ENCODE measurements at places on chromosomes 3 and 15. TPM values are rescaled to one million over a fixed set of nuclear protein-coding genes. Genes with fewer than 3 reads are reported as not detected.
A peak's percentile ranks its signal among the peaks of the same experiment; 100 is the strongest.

- peak overlapping the region; percentile 29 for H3K27ac ChIP-seq
- no peak overlapping the region for H3K4me3 ChIP-seq
- H3K27me3 ChIP-seq: peaks cover 14% of the 10 kb centered on the region
- no peak for DNase-seq
- peaks cover 5% of the 10 kb centered on the region for H3K4me1 ChIP-seq
These were observed 1.1 kb downstream of the SH2D7 start for GRCh38 chr15:78093242-78094020.

DNA sequence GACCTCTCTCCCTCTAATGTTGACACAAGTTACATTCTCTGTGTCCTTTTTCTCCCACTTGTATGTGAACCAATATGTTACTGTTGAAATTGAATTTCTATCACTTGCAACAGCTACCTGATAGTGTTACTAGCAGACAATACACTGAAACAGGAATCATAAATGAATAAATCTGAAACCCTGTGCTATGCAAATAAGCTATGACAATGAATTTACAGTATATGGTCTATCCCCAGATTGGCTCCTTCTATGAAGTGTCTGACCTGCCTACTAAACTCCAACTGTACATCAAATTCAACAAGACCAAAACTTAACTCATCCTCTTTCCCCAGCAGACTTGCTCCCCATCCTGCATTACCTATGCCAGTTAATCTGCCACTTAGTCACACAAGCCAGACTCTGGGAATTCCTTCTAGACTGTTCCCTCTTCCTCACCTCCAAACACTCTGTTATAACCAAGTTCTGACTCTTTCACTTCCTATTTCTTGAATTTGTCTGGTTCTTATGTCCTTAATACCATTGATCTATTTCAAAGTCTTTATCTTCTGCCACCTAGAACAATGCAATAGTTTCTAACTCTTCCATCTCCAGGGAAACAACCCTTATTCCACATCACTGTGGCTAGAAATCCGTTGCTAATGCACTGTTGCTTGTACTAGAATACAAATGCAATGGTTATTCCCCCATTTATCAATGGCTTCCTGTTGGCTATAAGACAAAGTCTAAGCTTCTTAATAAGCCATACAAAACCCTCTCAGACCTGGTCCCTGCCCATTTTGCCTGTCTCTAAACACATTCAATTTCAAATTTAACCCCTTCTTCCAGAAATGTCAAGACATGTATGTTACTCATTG lies 13.4 kb upstream of the ZNF639 start:
- DNase-seq: no peak
- H3K4me1 ChIP-seq: no peaks in the 10 kb centered on the region
- no peak overlapping the region for H3K27ac ChIP-seq
- peaks cover 2% of the 10 kb centered on the region for H3K36me3 ChIP-seq

DNA sequence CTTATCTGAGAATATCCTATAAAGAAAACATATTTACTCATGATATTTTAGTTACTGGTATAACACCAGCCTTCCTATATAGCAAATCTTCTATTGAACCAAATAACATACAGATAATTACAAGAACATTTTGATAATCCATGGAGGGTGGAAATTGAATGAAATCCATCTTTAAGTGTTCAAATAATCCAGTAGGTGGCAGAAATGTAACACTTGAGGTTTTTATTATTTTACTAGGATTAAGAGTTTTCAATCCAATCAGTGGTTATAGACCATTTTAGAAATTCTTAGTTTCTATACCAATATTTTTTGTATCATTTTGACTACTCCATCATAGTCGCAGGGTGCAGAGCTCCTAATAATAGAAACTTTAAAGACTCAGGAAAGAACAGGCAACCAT lies 101.9 kb upstream of the KCNH8 start:
- no peak for DNase-seq
- H3K36me3 ChIP-seq: no peaks in the 10 kb centered on the region
- no peak overlapping the region for H3K27ac ChIP-seq
- H3K4me1 ChIP-seq: peaks cover 2% of the 10 kb centered on the region
- peaks cover 3% of the 10 kb centered on the region for H3K27me3 ChIP-seq
- no peak overlapping the region for H3K4me3 ChIP-seq

- H3K4me1 ChIP-seq: peaks cover 6% of the 10 kb centered on the region
- no peak overlapping the region for H3K27ac ChIP-seq
- no peak overlapping the region for H3K4me3 ChIP-seq
- peak; percentile 38 for DNase-seq
These were observed 152.9 kb downstream of the ATP10A start for GRCh38 chr15:25710184-25710583.

DNA sequence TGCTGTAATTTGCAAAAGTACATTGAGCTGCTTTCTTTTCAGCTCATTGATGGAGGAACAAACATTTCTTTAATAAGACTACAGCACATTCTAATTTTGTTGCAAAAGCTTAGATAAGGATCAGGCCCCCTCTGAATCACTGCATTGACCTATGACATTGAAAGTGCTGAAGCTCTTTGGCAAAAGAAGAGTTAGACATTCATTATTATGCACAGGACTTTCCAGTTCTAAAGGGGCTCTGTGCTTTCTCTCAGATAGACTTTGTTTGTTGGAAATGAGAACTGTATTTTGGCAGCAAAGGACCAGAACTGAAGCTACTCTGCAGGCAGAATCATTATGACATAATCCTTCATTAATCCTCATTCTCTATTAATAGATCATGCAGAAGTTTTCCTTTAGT lies 252.9 kb upstream of the SOX2 start:
- no peaks in the 10 kb centered on the region for H3K4me1 ChIP-seq
- H3K27me3 ChIP-seq: no peaks in the 10 kb centered on the region
- H3K36me3 ChIP-seq: no peaks in the 10 kb centered on the region
- H3K27ac ChIP-seq: no peak overlapping the region

DNA sequence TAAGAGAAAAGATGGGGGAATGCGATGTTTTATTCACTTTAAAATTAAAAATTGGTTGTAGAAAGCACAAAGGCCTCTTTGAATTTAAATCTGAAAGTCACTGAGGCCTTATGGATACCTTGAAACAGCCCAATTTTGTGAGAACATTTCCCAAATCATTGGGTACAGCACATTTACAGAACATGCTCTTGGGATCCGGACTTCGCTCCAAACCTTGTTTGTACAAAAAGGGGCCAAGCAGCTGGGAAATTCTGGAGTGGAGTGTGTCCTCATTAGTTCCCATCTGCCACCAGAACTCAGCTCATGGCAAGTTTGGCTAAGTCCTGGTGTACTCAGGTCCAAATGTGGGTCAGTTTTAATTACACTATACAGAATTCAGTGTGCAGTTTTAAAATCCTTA lies 254.2 kb downstream of the ZBTB20 start:
- no peak overlapping the region for H3K4me3 ChIP-seq
- no peak for DNase-seq
- peaks cover 11% of the 10 kb centered on the region for H3K4me1 ChIP-seq
- H3K27me3 ChIP-seq: no peaks in the 10 kb centered on the region

DNA sequence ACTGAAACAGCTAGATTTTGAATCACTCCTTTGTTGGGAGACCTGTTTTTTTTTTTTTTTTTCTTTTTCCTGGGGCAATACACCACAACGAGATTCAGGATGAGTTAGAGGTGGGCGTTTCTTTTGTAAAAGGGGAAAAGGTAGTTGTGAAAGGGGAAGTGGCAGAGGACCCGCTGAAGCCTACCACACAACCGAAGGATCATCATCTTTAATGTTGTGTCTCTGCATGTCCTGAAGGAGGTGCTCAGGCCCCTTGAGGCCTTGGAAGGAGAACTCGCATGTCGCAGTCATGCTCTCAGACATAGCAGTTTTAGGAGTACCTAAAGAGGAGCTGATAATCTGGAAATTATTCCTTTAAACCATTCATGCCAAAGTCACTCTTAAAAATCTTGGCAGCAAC lies 137.9 kb upstream of the LRIG1 start:
- DNase-seq: no peak
- no peaks in the 10 kb centered on the region for H3K36me3 ChIP-seq
- H3K4me3 ChIP-seq: no peak overlapping the region
- H3K4me1 ChIP-seq: no peaks in the 10 kb centered on the region
- no peak overlapping the region for H3K27ac ChIP-seq

DNA sequence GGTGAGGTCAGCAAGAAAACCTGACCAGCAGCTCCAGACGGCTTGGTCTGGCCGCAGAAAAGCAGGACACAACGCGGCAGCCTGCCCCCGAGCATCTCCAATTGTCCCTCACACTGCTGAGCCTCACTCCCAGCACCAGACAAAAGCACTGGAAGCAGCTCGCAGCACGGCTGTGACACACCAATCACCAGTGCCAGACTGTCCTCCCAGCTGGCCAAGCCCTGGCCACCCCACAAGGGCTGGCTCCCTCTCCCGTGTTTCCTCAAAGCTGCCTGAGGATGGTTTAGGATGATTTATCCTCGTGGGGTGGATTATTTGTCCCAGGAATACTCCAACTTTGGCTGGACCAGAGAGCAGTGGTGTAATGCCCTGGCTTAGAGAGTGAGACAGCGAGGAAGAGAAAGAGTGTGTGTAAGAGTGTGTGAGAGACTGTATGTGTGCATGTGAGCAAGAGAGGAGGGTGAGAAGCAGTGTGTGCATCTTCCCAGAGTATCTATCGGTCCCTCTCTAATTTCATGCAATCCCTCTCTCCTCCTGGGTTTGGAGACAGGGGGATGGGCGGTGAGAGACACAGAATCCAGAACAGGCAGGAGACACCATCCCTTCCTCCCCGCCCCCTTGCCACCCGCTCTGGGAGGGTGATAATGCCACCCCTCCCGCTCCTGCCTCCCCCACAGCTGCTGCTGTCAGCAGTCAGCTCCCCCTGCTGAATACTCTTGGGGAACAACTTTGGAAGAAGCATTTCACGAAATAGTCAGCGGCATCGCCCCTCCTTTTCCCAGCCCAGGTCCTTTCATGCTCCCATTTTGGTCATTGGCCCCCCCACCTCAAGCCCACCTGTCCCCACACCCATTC lies 34.2 kb downstream of the SEMA5B start:
- H3K4me1 ChIP-seq: peaks cover 2% of the 10 kb centered on the region
- no peak for DNase-seq
- H3K27me3 ChIP-seq: peaks cover 93% of the 10 kb centered on the region
- H3K4me3 ChIP-seq: no peak overlapping the region
- no peak overlapping the region for H3K27ac ChIP-seq

DNA sequence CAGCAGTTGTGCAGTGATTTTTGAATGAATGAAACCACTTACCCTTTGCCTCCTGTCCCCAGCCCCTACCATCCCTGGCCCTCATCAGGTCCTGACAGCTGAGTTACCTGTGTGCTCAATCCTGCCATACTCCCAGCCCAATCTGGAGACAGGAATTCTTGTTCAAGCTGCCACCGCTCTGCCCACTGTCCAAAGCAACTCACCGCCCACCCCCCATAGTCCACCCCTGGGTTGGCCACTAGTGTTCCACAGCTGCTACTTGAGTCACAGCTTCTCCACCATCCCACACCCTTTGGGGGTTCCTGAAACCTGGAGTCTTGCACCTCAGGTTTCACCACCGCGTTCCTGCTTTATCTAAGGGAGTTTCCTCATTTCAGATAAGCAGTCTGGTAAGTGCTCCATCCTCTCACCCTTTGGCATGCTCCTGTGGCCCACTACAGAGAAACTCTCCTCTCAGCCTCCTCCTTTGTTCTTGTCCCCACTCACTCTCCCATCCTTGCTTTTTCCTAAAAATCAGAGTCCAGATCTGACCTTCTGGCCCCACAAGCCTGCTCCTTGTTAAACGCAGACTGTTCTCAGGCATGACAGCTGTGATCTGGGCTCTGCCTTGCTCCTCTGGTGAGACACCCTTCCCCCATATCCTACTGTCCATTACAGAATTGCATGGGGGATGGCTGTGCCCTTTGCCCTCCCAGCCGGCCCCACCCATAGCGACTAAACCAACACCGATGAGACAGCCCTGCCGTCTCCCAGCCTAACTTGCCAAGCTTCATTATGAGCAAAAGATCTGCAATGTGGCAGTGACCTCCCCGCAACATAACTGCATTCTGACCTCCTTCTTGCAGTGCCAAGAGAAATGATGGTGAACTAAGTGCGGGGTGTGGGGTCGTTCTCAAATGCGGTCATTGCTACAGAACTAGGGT lies 50.0 kb downstream of the CYP19A1 start:
- peaks cover 8% of the 10 kb centered on the region for H3K27me3 ChIP-seq
- no peak for DNase-seq
- no peak overlapping the region for H3K27ac ChIP-seq
- no peaks in the 10 kb centered on the region for H3K36me3 ChIP-seq
- no peaks in the 10 kb centered on the region for H3K4me1 ChIP-seq
- no peak overlapping the region for H3K4me3 ChIP-seq

- DNase-seq: no peak
- H3K27me3 ChIP-seq: no peaks in the 10 kb centered on the region
- H3K4me3 ChIP-seq: no peak overlapping the region
These were observed 66.6 kb downstream of the PIK3CB start for GRCh38 chr3:138768125-138768524.

DNA sequence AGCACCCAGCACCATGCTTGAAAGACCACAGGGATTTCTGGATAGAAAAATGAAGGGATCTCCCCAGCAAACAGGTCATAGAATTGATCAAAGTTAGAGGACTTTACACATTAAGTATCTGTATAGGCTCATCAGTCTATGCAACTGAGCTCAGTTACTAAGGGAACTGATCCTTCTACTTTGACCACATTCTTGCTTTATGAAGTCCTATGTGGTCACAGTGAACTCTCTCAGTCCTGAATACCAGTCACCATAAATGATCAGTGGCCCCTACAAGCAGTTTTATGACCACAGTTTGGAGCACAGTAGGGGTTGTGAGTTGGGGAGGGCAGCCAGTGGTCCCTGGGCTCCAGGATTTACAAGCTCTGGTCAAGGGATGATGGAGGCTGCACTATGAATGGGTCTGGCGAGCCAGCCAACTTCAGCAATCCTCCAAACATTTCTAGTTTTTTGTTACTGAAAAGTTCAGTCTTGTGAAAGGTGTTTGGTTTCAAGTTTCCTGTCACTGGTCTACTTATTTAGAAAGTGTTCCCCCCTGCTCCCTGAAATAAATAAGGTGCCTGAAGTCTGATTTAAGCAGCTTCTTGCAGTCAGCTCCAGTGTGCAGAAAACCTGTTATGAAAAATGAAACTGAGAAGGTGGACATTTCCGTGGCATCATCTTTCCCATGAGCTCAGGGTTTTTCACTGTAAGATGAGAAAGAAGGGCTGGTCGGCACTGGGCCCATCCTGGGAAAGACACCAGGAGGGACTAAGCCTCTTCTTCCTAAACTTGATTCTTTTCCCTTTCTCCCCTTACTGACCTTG lies 75.5 kb downstream of the DAPK2 start:
- peaks cover 5% of the 10 kb centered on the region for H3K27me3 ChIP-seq
- H3K4me3 ChIP-seq: peak overlapping the region; percentile 79
- H3K4me1 ChIP-seq: peaks cover 24% of the 10 kb centered on the region
- peaks cover 2% of the 10 kb centered on the region for H3K36me3 ChIP-seq
- H3K27ac ChIP-seq: peak overlapping the region; percentile 97

DNA sequence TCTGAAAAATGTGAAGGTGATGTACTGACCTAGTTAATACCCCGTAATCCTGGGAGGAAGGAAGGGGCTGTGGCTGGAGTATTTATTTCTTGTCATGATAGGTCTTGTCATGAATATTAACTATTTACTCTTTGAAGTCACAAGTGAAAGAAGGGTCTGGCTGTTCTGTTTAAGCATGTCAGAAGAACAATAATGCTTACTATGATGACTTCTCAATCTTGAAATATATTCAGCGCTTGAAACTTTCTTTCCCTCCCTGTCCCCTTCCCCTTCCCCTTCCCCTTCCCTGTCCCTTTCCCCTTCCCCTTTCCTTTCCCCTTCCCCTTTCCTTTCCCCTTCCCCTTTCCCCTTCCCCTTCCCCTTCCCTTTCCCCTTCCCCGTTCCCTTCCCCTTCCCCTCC lies 153.9 kb downstream of the PPM1L start:
- no peaks in the 10 kb centered on the region for H3K36me3 ChIP-seq
- no peaks in the 10 kb centered on the region for H3K4me1 ChIP-seq

Gene STRA6
- not detected for total RNA-seq

Gene AGBL1
- total RNA-seq: not detected

Gene ZNF774
- 0.15 TPM for total RNA-seq

Gene PLA2G4E
- total RNA-seq: not detected

Gene GABRR3
- total RNA-seq: not detected
